A549 (cell line): ENCODE measurements at places on chromosomes 3 and 15.

GRCh38 chr3:53032609-53033008 lies 13.3 kb downstream of the SFMBT1 start:
- DNase-seq: no peak

DNA sequence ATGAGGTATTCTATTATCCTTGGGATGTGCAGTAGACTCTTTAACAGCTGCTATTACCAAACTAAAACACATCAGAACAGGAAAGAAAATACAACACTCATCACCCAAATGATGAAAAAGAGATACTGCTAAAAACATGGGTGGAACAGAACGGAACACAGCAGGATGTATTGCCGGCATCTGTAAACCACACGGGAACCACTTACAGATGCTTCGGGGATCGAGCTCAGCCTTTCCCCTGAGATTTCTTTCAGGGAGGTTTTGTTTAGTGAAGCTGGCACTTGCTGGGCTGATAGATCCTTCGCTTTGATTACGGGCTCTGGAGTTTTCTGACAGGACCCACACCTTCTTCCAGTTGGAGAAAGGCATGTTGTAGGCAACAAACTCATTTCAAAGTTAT lies 182.3 kb upstream of the FAM3D start:
- no peak for DNase-seq

- DNase-seq: peak; percentile 63
Measured at GRCh38 chr3:156509189-156510174, 45.4 kb downstream of the SSR3 start.

GRCh38 chr15:43143203-43143941 lies 10.0 kb downstream of the TMEM62 start:
- DNase-seq: no peak

GRCh38 chr15:85048430-85048829 lies 66.8 kb downstream of the PDE8A start:
- DNase-seq: peak; percentile 74

GRCh38 chr3:12195231-12195630 lies 36.5 kb upstream of the TIMP4 start:
- DNase-seq: no peak

DNA sequence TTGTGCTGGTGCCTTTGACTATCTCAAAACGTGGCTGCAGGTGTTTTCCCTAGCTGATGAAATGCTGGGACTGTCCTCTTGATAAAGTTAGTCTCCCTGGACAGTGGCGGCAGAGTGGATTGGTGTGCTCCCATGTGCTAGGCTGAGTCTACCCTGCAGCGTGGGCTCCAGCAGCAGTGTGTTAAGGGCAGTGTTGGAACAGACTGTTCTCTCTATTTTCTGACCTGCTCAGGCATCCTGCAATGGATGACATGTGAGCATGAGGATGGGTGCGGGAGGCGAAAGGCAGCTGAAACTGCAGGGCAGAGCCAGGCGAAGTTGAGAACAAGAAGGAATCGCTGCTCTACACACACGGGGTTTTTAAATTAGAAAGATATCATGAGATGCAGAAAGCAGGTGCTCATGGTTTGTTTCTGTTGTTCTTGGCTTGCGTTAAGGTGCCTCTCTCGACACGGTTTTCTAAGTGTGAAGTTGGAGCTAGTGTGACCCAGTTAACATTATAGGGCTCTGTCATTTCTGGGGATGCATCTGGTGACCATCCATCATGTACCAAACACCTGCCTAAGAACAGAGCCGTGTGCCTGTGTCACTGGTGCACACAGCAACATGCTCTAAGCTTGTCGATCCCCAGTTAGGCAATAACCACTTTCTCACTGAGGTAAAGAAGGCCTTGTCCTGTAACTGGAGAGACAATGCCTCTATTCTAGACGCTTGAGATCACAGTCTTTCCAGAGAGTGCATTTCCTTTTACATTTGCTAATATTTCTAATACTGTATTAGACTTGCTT lies 44.3 kb downstream of the SLCO3A1 start:
- DNase-seq: no peak

DNA sequence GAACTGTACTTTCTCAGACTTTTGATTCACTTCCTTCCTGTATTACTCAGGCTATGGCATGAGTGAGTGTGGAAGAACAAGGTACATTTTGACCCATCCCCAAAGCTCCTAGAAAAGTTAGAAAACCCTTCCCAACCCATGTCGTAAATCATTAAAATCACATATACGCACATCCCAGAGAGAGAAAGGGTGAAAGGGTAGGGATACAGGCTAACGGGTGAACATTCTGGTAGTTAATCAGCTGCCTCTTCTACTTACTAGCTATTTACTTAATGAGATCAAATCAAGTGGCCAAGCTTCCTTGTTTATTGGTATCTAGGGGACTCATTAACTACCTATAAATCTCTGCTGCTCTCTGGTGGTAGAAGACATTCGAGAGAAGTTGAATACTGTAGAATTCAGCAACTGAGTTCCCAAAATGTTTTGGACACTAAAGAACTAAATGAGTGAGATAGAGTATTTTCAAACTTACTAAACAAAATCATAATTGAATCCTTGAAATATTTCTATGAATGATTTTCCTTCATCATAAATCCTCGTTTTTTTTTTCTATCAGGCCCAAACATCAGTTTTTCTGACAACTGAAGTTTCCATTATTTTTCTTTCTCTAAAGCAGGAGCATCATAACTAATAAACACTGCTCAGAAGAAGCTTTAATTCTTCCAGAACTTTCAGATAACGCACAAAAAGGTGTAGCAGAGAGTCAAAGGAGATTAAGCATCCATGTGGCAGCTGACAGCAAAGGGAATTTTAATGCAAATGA lies 124.2 kb downstream of the IMPG2 start:
- DNase-seq: peak; percentile 28
